ENCODE measurements at places on chromosomes 13 and 19.

- no peaks in the 10 kb centered on the region for H3K27me3 ChIP-seq
- no peak overlapping the region for H3K27ac ChIP-seq
- H3K4me1 ChIP-seq, result no peaks in the 10 kb centered on the region
- no peak for DNase-seq
- H3K4me3 ChIP-seq, result no peak overlapping the region
- H3K36me3 ChIP-seq, result peaks cover 49% of the 10 kb centered on the region
Measured at GRCh38 chr19:53172889-53173288, 14.0 kb upstream of the ZNF347 start.

DNA sequence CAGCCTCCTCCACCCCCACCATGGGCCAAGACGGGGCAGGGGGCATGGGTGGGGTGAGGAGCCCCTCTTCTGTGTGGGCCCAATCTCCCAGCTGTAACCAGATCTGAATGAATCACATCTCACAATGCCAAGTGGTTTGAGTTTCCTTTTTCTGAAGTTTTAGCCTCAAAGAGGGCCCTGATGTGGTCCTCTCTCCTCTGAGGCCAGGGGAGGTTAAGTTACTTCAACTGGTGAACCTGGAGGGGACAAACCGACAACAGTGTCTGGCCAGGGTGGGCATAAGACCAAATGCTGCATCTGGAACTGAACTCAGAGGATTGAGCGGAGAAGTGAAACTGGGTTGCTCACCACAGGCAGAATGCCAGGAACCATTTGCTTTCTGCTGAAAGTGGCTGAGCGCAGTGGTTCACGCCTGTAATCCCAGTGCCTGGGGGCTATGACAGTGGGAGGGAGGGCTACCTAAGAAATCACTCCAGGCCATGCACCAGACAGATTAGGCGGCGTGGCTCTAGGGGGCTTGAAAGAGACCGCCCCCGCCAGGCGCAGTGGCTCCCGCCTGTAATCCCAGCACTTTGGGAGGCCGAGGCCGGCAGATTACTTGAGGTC, 15.4 kb upstream of the IRGC start:
- H3K4me1 ChIP-seq, result peaks cover 30% of the 10 kb centered on the region
- no peaks in the 10 kb centered on the region for H3K36me3 ChIP-seq
- no peak overlapping the region for H3K4me3 ChIP-seq
- H3K27me3 ChIP-seq, result peaks cover 33% of the 10 kb centered on the region
- H3K27ac ChIP-seq, result peak overlapping the region; percentile 79

DNA sequence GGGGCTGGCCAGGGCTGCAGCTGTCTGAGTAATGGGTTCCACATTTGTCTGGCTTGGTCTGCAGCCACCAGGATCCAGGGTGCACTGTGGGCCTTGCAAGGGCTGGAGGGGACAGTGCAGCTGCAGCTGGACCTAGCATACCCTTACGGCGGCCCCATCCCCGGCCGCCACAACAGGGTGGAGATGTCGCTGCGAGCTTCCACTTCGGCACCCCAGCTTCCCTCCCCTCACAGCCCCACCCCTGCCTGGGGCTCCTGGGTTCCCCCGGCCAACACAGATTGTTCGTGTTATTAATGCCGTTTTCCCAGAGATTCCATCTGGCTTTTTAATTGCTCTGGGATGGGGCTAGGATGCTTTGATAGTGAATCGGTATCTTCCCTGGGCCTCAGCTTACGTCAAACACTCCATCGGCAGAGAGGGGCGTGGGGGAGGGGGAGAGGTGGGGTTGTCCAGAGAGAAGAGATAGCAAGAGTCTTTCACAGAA, 5.8 kb downstream of the CEBPA start:
- no peak overlapping the region for H3K27ac ChIP-seq
- no peak for DNase-seq
- peaks cover 58% of the 10 kb centered on the region for H3K4me1 ChIP-seq
- no peaks in the 10 kb centered on the region for H3K36me3 ChIP-seq

- H3K27ac ChIP-seq, result peak overlapping the region; percentile 90
- H3K27me3 ChIP-seq, result no peaks in the 10 kb centered on the region
- H3K36me3 ChIP-seq, result peaks cover 1% of the 10 kb centered on the region
- H3K4me1 ChIP-seq, result peaks cover 40% of the 10 kb centered on the region
- no peak for DNase-seq
Measured at GRCh38 chr13:114068656-114069318, 63.6 kb downstream of the RASA3 start.

DNA sequence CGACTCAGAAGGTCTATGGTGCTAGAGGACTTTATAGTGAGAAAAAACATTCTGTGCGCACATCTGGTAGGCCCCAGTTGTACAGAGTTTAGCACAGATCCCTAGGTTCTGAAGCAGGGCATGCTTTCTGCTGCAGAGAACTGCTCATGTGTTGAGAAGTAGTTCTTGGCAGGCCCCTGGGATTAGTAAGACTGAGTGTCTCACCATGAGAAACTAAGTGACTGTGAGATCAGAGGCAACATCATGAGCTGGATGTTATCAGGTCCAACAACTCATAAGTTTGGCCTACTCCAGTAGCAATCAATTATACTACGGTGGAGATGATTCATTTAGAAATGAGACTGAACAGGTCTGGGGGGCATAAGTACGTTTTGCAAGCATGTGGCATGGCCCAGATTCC, 507.4 kb upstream of the KLF12 start:
- H3K27ac ChIP-seq, result no peak overlapping the region
- no peak for DNase-seq
- no peak overlapping the region for H3K4me3 ChIP-seq

GRCh38 chr13:26914148-26914547, 153.6 kb upstream of the GPR12 start:
- peaks cover 2% of the 10 kb centered on the region for H3K4me1 ChIP-seq
- no peak overlapping the region for H3K4me3 ChIP-seq
- H3K27me3 ChIP-seq, result peaks cover 21% of the 10 kb centered on the region
- DNase-seq, result no peak
- H3K27ac ChIP-seq, result no peak overlapping the region

DNA sequence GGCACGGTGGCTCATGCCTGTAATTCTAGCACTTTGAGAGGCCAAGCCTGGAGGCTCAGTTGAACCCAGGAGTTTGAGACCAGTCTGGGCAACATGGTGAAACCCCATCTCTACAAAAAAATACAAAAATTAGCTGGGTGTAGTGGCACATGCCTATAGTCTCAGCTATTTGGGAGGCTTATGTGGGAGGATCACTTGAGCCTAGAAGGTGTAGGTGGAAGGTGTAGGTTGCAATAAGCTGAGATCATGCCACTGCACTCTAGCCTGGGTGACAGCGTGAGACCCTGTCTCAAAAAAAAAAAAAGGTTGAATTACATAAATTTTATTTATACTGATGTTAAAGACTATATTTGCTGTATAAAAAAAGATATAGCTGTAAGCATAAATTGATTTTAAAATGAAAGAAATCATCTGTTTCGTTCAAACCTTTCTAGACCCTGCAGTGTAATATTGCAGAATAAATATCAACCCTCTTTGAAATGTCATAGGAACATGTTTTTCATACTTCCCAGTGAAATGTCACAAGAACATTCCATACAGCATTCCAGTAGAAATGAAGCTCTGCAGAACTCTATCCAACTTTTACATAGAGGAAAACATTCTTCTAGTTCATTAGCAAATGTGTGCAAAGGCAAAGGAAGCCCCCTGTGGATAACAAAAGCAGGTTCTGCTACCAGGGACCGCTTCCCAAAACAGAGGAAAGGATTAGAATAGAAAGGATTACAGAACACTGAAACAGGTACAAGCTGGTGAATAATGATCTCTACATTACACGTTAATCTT, 76.0 kb downstream of the CAB39L start:
- H3K27ac ChIP-seq, result peak overlapping the region; percentile 21
- H3K4me3 ChIP-seq, result no peak overlapping the region
- no peak for DNase-seq
- peaks cover 44% of the 10 kb centered on the region for H3K4me1 ChIP-seq
- peaks cover 38% of the 10 kb centered on the region for H3K27me3 ChIP-seq
- H3K36me3 ChIP-seq, result peaks cover 29% of the 10 kb centered on the region

All from mesothelial cell of epicardium (in vitro differentiated cells).